Cortex of kidney (tissue), 1 donor: ENCODE measurements at places on chromosomes 11 and 22.

DNA sequence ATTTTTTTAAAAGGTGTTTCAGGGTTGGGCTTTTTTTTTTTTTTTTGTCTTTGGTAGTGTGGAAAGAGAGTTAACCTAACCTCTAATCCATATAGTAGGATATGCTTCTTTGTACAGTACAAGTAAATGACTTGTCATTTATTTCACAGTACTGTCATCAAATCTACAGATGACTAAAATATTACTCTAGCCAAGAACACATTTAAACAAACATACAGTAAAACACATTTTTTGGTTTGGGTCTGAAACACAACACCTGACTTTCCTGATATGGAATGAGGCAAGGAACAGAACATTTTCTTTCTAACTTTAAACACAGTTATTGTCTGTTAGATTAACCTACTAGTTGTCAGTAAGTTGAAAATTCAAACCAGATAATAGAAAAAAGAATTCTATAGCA, 68.1 kb downstream of the IMMP1L start:
- no peak for DNase-seq

GRCh38 chr11:38176686-38177322, 1578.8 kb upstream of the RAG2 start:
- no peak for DNase-seq

DNA sequence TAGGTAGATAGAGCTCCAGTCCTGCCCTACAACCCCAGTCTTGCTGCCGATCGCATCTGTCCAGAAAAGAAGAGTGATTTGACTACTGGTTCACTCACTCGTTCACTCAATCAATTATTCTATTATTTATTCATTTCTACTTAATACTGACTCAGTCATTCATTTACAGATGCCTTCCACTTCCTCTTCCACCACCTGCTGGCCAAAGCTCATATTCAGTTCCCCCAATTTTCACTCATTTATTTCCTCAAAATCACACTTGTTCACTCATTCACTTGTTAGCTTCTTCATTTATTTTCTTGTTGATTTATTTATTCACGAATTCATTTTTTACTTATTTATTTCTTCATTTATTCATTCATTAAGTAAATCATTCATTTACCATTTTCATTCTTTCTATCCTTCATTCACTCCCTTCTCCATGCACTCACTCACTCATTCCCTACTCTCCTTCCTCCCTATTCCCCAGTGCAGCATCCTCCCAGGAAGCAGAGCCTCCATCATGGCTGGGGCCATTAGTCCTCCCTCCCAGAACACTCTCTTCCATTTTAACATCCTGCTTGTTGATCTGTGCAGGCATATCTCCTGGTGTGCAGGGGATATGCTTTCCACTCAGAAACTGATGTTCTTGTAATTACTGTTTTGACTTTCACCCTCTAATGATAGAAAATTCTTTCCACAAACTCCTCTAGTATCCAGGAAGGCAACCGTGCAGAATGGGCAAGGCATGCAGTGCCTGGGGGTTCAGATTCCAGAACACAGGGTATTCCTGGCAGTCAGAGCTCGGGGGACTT, 281.0 kb downstream of the TENM4 start:
- DNase-seq, result no peak

- no peak for DNase-seq
These were observed 6.9 kb upstream of the MMP20 start for GRCh38 chr11:102632026-102632425.

- no peak for DNase-seq
These were observed 3.1 kb downstream of the GRIK4 start for GRCh38 chr11:120514541-120515121.

DNA sequence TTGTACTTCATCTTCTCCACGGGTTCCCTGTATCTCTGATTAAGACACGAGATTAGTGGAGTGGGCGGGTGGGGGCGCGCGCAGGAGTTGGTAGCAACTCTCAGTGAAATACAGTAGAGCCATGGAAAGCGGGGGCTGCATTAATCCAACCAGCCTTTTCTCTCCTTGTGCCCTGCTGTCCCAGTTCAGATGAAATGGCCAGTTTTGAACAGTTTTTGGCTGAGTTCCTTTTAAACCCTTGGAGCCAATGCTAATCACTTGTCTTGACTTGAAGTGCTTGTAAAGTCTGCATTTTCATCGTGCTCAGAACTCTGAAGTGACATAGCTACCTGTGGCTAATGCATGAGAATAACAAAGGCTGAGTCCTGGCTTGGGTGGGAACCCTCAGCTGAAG, 734 bp upstream of the TMEM123 start:
- DNase-seq, result no peak

DNA sequence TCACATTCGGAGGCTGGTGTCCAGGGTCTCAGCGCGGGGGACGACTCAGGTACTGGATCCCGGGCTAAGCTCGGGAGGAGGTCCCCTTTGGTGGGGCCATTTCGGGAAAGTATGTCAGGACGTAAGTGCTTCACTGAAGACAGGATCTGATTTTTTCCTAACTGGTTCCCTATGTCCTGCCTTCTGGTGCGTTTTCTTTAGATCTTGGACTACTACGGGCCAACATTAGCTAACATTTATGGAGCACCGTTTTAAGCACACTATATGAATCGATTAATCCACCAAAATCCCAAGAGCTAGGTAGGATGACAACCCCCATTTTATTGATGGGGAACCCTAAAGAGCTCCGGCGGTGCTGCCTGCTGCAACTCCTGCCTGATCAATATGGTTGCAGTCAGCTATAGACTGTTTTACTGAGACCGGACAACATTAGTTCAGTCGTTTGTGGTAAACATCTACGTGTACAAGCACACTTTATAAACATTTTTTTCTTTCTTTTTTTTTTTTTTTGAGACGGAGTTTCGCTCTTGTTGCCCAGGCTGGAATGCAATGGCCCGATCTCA, 17.0 kb upstream of the WDR74 start:
- no peak for DNase-seq

DNA sequence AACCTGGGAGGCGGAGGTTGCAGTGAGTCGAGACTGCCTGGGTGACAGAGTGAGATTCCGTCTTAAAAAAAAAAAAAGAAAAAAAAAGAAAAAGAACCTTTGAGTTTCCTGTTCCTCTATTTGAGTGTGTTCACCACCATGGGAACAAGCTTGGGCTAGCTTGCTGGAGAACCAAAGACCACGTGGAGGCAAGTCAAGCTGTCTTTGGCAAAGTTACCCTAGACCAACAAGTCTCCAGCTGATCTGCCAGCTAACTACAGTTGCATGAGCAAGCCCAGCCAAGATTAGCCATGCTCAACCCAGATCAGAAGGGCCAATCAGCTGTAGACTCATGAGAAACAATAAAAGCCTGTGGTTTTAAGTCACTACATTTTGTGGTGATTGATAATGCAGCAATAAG, 29.7 kb downstream of the SLN start:
- no peak for DNase-seq

DNA sequence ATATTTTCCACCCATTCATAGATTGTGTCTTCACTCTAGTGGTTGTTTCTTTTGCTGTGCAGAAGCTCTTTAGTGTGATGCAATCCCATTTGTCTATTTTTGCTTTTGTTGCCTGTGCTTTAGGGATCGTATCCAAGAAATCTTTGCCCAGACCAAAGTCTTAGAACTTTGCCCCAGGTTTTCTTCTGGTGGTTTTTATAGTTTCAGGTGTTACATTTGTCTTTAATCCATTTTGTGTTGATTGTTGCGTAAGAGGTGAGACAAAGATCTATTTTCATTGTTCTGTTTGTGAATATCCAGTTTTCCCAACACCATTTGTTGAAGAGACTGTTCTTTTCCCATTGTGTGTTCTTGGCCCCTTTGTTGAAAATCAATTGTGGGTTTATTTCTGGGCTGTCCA, 6.4 kb downstream of the IL10RA start:
- DNase-seq, result no peak

GRCh38 chr11:45384016-45384415, 97.9 kb upstream of the SYT13 start:
- no peak for DNase-seq

GRCh38 chr11:103968685-103969084, 67.8 kb upstream of the DDI1 start:
- DNase-seq, result no peak

DNA sequence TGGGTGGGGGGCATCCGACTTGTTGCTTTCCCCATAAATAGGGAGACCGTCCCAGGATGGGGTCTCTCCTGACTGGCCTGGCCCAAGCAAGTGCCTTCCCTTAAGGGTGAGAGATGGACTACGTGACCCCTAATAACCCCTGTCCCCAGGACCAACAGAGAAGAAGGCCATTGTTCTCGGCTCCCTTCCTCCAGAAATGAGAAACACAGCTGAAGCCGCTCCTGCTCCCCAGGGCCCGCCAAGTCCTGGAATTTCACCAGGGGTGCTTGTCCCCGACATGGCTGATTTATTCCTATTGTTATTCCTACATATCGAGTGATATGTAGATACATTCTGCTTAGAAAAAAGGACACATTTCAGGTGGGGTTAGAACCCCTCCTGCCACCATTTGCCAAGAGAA, 100.8 kb downstream of the TP53I11 start:
- DNase-seq, result no peak

GRCh38 chr11:118311518-118311917, 7.0 kb downstream of the CD3E start:
- no peak for DNase-seq

GRCh38 chr22:47205081-47205491, 442.6 kb downstream of the TBC1D22A start:
- no peak for DNase-seq

GRCh38 chr11:114109206-114110090, 49.9 kb downstream of the ZBTB16 start:
- DNase-seq, result no peak

DNA sequence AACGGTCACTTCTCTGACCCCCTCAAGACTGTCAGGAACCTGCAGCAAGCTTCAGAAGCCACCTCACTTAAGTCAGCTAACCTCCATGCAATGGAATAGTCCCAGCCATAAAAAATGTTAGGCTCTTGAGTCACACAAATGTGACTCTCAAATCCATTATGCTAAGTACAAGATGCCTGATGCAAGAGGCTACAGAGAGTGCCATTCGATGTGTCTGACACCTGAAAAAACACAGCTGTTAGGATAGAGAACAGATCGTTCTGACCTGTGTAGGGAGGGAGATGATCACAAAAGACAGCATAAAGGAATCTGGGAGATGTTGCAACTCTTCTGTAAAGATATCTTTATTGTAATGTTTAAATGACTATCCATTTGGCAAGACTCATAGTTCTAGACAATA, 712.4 kb downstream of the TBC1D22A start:
- no peak for DNase-seq

- DNase-seq, result no peak
These were observed 9.6 kb downstream of the TPH1 start for GRCh38 chr11:18036456-18036855.

DNA sequence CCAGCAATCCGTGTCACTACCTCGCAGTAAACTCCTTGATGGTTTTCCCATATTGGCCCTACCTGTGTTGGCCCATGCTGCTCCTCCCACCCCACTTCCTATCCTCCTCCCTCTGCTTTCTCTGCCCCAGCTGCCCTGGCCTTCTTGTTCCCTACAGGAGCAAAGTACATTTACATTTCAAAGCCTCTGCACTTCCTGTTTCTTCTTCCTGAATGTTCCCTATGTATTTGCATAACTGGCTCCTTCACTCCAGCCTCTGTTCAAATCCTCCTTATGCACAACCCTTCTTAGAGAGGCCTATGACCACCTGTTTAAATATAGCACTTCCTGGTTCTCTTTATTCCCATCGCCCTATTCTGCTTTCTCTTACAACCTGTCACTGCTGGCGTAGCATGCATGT, 62.2 kb downstream of the PARVA start:
- DNase-seq, result no peak

DNA sequence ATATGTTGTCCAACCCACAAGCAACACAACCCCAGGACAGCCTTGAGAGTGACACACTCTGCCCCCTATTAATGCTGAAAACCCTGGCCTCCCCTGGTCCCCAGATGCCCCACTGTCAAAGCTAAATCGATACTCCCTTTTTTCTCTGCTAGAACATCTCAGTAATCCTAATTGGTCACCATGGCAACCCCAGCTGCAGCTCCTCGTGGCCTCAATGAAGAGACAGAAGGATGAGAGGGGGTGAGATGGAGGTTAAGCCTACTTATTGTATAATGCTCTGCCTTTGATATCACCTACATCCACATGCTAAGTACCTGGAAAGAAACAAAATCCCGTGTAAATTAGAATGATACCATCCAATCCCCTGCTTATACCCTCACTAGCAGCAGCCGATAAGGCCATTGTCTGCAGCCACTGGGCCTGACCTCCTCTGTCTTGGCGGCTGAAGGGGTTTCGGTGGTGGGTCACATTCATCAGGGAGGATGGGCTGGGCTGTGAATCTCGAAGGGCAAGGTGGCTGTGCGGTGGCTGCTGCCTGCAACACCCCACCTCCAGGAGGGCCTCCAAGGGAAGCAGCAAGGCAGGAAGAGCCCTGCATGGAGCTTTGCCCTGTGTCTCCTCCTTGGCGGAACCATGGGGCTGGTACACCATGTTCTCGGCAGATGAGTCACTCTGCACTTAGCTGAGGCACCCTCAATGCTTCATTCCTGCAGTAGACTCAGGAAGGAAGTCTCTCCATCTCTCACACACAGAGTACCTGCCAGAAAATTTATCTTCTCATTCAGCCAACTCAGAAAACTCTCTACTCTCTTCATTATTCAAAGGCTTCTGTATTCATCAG, 399.5 kb downstream of the BUD13 start:
- no peak for DNase-seq

DNA sequence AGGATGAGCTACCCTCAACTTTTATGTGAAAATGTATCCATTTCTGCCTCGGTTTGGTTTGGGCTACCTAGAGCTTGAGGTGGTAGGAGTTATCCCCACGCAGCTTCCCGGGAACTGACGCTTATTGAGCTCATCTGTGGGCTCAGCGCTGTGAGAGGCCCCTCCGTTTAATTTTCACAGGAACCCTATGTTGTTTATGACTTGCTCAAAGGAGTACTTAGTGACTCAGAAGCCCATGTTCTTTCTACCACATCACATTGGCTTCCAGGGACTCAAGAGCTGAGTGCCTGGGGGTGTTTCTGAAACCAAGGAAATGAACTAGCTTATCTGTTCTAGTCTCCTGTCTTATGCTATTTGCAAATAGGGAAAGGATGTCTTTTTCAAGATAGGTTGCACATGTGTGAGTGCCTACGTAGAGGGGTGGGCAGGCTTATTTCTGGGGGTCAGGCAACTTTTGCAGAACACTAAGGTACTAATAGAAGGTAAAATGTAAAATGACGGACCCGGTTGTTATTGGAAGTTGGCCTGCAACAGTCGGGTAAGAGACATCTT, 40.5 kb downstream of the MICAL2 start:
- no peak for DNase-seq
